ENCODE measurements at places on chromosomes 12 and 14.
A peak's percentile ranks its signal among the peaks of the same experiment; 100 is the strongest.

DNA sequence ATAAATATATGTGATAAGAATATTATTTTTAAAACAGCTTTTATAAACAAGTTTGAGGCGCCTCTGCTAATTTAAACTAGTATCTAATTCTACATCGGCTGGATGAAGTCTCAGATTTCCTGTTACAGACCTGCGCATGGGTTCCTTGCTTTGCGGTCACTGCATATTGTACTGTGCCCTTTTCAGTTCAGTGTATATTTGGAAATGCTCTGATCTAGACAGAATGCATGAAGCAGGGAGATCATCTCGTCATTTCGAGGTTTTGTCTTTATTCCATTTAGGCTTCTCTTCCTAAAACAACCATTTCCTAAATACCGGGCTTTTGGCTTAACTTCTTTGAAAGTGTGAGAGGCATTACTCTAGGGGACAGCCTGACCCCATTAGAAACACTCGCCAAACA, 25.6 kb downstream of the CRACR2A start:
- no peak for DNase-seq

- DNase-seq = no peak
These were observed 19.5 kb upstream of the EPS8 start for GRCh38 chr12:15808652-15809051.

GRCh38 chr14:55353686-55354467, 57.8 kb downstream of the ATG14 start:
- DNase-seq = no peak

DNA sequence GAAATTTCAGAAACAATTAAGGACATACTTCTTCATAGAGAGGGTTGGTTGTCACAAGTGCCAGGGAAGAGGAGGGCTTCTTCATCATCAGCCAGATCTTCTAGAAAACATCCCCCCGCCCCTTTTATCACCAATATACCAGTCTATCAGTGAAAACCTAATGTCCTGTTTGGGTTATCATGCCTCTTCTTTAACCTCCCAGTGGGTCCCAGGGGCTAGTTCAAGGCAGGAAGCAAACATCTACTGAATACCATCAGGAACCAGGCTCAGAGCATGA, 13.3 kb upstream of the KRT86 start:
- no peak for DNase-seq

- DNase-seq = no peak
These were observed 195.5 kb downstream of the PAX9 start for GRCh38 chr14:36857136-36857535.

GRCh38 chr14:23347406-23348296, 5.0 kb downstream of the SLC22A17 start:
- no peak for DNase-seq

- peak; percentile 88 for DNase-seq
These were observed 36.6 kb downstream of the TC2N start for GRCh38 chr14:91830777-91831176.

DNA sequence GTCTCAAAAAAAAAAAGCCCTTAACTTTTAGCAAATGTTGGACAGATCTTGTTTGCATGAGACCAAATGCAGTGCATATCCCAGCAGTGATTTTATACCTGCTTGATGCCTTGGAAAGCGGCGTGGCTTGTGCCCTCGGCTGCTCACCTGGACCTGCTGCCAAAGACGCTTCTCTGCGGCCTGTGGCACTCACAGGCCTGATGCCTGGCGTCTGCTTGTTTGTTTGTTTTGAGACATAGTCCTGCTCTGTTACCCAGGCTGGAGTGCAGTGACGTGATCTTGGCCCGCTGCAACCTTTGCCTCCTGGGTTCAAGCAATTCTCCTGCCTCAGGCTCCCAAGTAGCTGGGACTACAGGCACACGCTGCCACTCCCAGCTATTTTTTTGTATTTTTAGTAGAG, 5.2 kb downstream of the PGAM5 start:
- DNase-seq = no peak

DNA sequence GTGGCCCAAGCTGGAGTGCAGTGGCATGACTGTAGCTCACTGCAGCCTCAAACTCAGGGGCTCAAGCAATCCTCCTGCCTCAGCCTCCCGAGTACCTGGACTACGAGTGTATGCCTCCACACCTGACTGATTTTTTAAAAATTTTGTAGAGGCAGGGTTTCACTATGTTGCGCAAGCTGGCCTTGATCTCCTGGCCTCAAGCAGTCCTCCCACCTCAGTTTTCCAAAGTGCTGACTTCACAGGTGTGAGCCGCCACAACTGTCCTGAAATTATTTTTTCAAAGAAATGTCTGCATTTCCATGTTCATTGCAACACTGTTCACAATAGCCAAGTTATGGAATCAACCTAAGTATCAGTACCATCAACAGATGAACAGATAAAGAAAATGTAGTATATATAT, 111.4 kb downstream of the FOXA1 start:
- DNase-seq = no peak

- DNase-seq = no peak
These were observed 2.0 kb upstream of the MAP1LC3B2 start for GRCh38 chr12:116556964-116557698.

GRCh38 chr12:52618216-52618615, at the start of gene KRT73:
Gene KRT73 (minus strand): TSS chr12:52618559. CDS start chr12:52618524, 35 bp downstream.
- DNase-seq = no peak

DNA sequence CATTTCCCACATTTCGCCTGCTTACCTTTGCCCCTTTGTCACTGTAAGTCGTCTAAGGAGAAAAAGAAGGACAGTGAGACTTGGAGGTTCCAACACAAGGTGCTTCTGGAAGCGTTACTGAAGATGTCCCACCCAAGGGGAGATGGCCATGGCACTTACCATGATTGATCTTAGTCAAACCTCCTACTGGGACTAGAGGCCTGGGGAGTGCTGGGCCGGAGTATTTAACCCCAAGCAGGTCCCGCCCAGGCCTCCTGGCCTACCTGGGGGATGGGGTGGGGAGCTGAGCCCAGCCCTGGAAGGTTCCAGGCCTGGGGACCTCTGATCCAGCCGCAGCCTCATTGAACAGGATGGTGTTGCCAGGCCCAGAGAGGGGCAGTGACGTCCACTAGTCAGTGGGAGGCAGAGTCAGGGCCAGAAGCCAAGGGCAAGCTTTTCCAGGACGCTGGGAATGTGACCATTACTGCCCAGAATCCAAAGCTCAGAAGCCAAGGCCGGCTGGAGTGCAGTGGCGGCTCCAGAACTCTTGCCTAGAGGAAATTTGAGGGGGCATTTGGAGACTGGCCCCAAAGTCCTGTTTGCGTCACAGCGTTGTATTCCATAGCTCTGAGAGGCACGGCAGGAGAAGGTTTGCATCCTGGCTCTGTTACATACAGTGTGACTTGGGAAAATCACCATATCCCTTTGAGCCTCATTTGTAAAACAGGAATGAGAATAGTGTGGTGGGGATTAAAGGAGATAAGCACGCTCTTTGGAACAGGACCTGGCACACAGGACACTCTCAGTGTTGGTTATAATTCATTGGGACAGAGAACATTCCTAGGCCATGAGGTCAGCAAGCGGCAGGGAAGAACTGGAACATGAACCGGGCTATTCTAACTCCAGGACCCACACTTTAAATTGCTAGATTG, at the start of gene HPD:
Gene HPD (minus strand): TSS at position 198 of the 911 bp plus-strand sequence. CDS start 36 bp downstream, at position 162.
- DNase-seq = no peak

GRCh38 chr12:45433441-45433868, 217.6 kb downstream of the ANO6 start:
- no peak for DNase-seq

DNA sequence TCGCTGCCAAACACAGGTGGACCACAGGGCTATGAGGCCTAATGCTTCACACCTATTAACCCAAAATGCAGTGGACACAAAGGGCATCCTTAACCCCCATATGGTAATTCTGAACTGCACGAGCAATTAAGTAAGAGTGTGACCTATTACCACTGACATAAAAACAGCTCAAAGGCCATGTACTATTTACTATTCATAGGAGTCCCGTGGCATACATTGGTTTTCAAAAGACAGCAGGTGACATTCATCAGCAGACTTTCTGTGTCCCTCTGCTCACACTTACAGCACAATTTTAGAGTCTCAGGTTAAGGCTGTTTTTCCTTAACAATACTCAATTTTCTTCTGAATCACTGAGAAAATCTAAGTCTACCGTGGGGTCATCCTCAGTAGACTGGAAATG, 23.1 kb upstream of the TMCC3 start:
- no peak for DNase-seq

GRCh38 chr12:130013771-130014484, 110.1 kb upstream of the TMEM132D start:
- DNase-seq = peak; percentile 71

DNA sequence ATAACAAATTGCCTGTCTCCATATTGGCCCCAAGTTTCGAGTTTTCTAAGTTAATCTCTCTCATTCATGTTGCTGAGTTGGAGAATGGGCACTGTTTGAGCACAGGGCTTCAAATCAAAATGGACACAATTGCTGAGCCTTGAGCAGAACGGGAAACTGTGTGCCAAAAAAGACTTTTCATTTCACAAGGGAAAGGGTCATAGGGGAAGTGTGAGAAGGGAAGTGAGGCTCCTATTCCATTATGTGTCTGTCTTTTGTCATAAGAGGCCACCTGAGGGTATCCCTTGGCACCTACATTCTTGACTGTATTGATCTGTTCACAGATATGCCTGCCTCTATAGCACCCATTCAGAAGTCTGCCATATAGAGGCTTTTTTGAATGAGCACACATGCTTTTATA, 59.1 kb downstream of the TTLL5 start:
- no peak for DNase-seq

- no peak for DNase-seq
These were observed 3.5 kb downstream of the LYZ start for GRCh38 chr12:69351462-69352236.

- DNase-seq = peak; percentile 96
These were observed 6.8 kb downstream of the ZFHX2 start for GRCh38 chr14:23544511-23545447.

All from NCI-H1105 (cell line).